ENCODE measurements at places on chromosomes 3 and 15.

GRCh38 chr3:9783954-9784353 is 8.3 kb downstream of the TADA3 start:
- H3K27ac ChIP-seq, result no peak overlapping the region
- no peak overlapping the region for H3K4me3 ChIP-seq
- H3K27me3 ChIP-seq, result no peaks in the 10 kb centered on the region
- peaks cover 57% of the 10 kb centered on the region for H3K36me3 ChIP-seq

DNA sequence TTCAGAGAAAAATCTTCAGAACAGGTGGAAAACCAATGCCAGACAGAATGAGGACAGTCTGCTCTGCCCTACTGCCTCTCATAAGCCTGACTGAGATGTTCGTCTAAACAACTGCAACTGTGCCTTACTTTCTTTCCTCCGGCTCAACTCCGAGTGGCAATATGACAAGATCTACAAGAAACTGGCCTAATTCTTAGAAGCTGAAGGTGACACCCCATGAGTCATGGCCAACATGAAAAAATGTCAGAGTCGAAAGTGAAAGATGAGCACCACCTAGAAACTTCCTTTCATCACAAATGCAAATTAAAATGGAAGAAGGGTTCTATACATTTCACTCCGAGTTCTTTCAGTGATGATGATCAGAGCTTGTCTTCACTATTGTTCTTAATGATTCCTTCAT is 12.9 kb downstream of the PCYT1A start:
- H3K4me3 ChIP-seq, result no peak overlapping the region
- H3K36me3 ChIP-seq, result peaks cover 23% of the 10 kb centered on the region
- H3K27me3 ChIP-seq, result no peaks in the 10 kb centered on the region
- no peak overlapping the region for H3K27ac ChIP-seq
- DNase-seq, result no peak

- peaks cover 23% of the 10 kb centered on the region for H3K27me3 ChIP-seq
- no peak overlapping the region for H3K27ac ChIP-seq
- H3K4me3 ChIP-seq, result no peak overlapping the region
- no peak for DNase-seq
These were observed 64.2 kb downstream of the FAM43A start for GRCh38 chr3:194749631-194750490.

- peaks cover 5% of the 10 kb centered on the region for H3K4me1 ChIP-seq
- no peak for DNase-seq
- no peaks in the 10 kb centered on the region for H3K36me3 ChIP-seq
- H3K27me3 ChIP-seq, result no peaks in the 10 kb centered on the region
- no peak overlapping the region for H3K4me3 ChIP-seq
These were observed 26.0 kb upstream of the MRPS22 start for GRCh38 chr3:139317660-139318430.

- H3K4me1 ChIP-seq, result peaks cover 10% of the 10 kb centered on the region
- no peak for DNase-seq
- H3K36me3 ChIP-seq, result no peaks in the 10 kb centered on the region
- no peaks in the 10 kb centered on the region for H3K27me3 ChIP-seq
- H3K27ac ChIP-seq, result no peak overlapping the region
These were observed 41.4 kb upstream of the ATG7 start for GRCh38 chr3:11230832-11231231.

DNA sequence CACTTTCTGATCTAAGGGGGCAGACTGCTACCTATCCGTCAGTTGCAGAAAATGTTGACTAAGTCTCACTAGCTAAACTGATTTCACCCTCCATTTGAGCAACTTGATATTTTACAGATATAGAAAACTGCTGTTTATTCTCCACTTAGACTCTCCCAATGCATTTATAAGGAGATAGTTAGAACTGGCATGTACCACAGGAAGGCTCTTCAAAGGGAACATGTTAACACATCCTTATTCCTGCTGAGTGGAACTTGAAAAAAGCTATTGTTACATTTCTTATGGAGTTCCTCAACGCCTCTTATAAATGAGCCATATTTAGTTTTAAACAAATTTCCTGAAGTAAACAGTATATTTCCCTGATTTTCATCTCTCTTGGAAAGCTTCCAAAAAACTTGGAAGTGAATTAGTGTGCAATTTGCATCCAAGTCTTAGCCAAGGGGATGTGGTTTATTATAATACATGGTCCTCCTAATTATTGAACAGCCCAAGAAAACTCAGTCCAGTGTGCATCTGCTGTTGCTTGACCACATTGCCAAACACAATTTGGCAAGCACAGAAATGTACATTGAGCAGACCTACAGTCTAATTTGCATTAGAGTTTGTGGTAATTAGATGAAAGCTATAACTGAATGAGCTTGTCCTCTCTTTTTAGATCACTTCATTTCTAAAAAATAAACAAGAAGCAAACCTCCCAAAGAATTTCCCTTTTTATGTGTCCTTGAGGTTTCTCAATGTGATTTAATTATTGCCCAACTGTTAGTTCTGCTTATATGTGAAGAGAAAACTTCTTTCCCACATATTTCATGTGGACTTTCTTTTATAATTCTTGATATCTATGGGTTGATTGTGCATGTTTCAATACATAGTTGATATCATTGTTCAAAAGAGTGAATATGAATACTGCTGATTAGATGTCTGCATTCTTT is 72.6 kb upstream of the DPH6 start:
- no peaks in the 10 kb centered on the region for H3K4me1 ChIP-seq
- H3K4me3 ChIP-seq, result no peak overlapping the region
- H3K36me3 ChIP-seq, result no peaks in the 10 kb centered on the region
- no peak overlapping the region for H3K27ac ChIP-seq

- H3K27me3 ChIP-seq, result no peaks in the 10 kb centered on the region
- no peak overlapping the region for H3K4me3 ChIP-seq
- H3K4me1 ChIP-seq, result peaks cover 3% of the 10 kb centered on the region
- DNase-seq, result no peak
- no peaks in the 10 kb centered on the region for H3K36me3 ChIP-seq
These were observed 11.2 kb upstream of the TBC1D5 start for GRCh38 chr3:17753632-17753992.

Measured in osteoblast (primary cell).